ENCODE measurements at places on chromosomes 7 and 10. TPM values are rescaled to one million over a fixed set of nuclear protein-coding genes. Genes with fewer than 3 reads are reported as not detected.

The SAP25 gene
- total RNA-seq = 9.9 TPM

The TRIM74 gene
- total RNA-seq = not detected

The DNAJC2 gene
- total RNA-seq = 48.9 TPM

The SLC29A3 gene
- total RNA-seq = 3.3 TPM

The MRPS33 gene
- total RNA-seq = 101 TPM

DNA sequence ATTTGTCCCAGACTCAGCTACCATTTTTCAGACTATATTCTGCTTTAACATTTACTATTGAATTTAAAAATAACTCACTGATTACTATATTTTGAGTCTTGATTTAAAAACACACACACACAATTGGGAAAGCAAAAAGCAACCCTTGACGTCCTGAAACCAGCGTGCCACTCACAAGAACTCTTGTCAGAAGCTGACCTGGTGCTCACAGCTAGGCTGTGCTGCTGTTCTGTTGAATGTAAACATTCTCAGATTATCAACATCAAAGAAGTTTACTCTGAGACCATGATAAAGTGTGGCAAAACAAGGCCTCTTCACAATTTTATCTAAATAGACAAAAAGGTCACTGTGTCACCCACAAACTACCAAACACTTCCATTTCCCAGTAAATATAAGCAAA, 62.6 kb upstream of the CACNA2D1 start:
- no peaks in the 10 kb centered on the region for H3K36me3 ChIP-seq
- peaks cover 7% of the 10 kb centered on the region for H3K27me3 ChIP-seq
- no peak overlapping the region for H3K4me3 ChIP-seq
- DNase-seq = no peak

DNA sequence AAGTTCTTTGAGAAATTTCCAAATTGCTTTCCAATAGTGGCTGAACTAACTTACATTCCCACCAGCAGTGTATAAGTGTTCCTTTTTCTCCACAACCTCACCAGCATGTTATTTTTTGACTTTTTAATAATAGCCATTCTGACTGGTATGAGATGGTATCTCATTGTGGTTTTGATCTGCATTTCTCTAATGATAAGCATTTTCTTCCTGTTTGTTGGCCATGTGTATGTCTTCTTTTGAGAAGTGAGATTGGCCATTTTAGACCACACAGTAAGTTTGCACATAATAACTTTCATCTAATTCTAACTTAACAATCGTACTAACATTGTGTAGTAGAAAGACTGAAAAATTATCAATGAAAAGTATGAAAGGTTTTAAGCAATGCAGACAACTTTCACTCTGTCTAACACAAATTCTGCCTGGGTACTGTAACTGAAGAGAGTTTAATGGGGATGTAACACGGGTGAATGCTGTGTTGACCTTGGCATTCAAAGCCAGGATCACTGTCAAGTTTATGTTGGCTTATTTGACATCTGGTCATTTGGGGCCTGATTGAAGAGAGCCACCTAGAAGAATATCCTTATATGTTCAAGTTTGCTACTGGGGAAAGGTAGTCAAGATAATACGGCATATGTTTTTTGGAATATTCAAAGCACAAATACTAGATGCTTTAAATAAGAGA, 50.4 kb downstream of the FAM171A1 start:
- no peaks in the 10 kb centered on the region for H3K27me3 ChIP-seq
- DNase-seq = no peak
- H3K27ac ChIP-seq = no peak overlapping the region
- no peaks in the 10 kb centered on the region for H3K36me3 ChIP-seq

GRCh38 chr7:134447383-134447782, 11.5 kb downstream of the AKR1B1 start:
- H3K36me3 ChIP-seq = peaks cover 64% of the 10 kb centered on the region
- no peak overlapping the region for H3K27ac ChIP-seq
- no peaks in the 10 kb centered on the region for H3K4me1 ChIP-seq
- no peak overlapping the region for H3K4me3 ChIP-seq
- H3K27me3 ChIP-seq = no peaks in the 10 kb centered on the region

GRCh38 chr7:2253525-2254244, 11.7 kb downstream of the NUDT1 start:
- peaks cover 16% of the 10 kb centered on the region for H3K36me3 ChIP-seq
- H3K27me3 ChIP-seq = no peaks in the 10 kb centered on the region
- no peak for DNase-seq
- H3K4me1 ChIP-seq = peaks cover 22% of the 10 kb centered on the region
- H3K27ac ChIP-seq = no peak overlapping the region

DNA sequence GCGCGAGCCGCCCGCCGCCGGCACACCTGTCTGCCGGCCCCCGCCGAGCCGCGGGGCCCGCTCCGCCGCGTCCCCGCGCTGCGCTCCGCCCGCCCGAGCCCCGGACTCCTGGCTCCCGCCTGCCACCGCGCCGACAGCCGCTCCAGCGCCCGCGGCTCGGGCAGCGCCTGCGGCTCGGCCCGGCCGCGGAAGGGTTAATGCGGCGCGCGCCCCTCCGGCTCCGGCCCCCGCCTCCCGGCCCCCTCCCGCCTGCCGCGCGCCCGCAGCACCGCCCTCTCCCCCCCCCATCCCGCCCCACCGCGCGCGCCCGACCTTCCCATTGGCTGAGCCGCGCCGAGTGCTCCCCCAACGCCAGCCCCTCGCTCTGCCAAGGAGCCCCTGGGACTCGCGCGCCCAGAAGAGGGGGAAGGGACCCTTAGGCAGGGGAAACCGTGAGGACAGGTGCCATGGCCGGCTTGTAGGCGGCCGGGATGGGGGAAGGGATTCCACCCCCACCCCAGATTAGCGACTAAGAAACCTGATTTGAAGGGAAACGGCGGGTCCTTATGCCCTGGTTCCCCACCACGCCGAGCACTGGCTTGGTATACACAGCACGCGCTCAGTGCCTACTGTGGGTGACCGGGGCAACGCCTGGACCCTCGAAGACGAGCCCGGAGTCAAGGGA, at the start of gene KCNH2:
KCNH2 (minus strand) TSS at position 196 of the 664 bp plus-strand sequence. CDS start 408 bp downstream, outside the sequence.
- H3K4me1 ChIP-seq = peaks cover 30% of the 10 kb centered on the region
- no peak for DNase-seq
- no peaks in the 10 kb centered on the region for H3K36me3 ChIP-seq

- H3K4me1 ChIP-seq = peaks cover 15% of the 10 kb centered on the region
- no peak for DNase-seq
- peaks cover 70% of the 10 kb centered on the region for H3K27me3 ChIP-seq
- no peaks in the 10 kb centered on the region for H3K36me3 ChIP-seq
- peak within 1 kb of the TSS; percentile 35 for H3K4me3 ChIP-seq
Measured at GRCh38 chr7:27173956-27174873, at the start of gene HOXA10. Gene HOXA10, minus strand, starts transcription at chr7:27174320. Its CDS starts 14 bp downstream, at chr7:27174306.

Measured in activated CD8-positive, alpha-beta T cell treated with anti-CD3 and anti-CD28 coated beads for 36 hours (primary cell).